ENCODE measurements at places on chromosomes 1 and 21.
A peak's percentile ranks its signal among the peaks of the same experiment; 100 is the strongest.

- peak; percentile 22 for DNase-seq
These were observed 76.5 kb downstream of the DHRS3 start for GRCh38 chr1:12541274-12542137.

DNA sequence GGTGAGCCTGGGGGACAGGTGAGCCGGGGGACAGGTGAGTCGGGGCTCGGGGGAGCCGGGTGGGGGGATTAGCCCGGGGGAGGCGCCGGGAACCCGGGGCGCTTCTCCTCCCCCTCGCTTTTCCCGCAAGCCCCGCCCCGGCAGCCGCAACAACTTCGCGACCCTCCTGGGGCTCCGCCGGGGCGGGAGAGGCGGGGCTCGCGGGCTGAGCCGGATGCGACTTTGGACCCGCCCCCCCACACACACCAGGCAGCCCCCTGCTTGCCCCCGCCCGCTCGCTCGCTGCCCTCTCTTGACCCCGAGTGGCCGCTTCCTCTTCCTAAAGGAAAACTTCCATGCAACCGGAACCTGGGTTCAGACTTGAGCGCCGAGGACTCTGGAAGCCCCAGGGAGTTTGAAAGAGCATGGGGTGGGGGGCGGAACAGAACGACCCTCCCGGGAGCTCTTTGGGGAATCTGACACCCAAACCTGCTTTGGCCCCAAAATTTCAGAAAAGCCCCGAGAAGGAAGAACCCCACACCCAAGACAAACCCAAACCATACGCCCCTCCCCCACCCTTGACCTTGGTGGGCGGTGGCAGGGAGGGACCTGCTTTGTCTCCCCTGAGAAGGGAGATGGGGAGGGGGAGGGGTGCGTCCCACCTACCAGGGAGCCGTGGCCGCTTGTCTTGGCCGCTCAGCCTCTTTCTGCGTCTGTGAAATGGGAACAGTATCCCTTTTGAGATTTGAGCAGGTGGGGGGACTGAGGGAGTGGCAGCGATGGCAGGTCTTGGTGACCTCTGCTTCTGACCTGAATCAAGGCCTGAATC is 550 bp downstream of the ARHGEF16 start:
- DNase-seq = no peak

- no peak for DNase-seq
These were observed 318.4 kb downstream of the RPS6KC1 start for GRCh38 chr1:213369465-213369864.

DNA sequence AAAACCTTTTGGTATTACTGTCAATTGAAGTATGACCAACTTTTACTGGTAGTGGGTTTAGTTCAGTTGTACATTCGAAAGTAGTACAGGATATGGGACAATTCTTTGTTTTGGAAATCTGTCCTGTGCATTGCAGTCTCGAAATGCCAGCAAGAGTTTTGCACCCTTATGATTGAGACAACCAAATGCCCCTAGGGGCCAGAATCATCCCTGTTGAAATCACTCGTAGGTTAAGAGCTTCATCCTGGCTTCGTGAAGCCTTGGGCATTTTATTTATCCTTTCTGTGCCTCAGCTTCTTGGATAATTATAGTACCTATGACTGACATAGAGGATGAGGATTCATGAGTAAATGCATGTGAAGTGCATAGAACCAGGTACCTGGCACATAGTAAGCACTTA is 2.4 kb upstream of the GOLT1A start:
- DNase-seq = no peak

GRCh38 chr1:37853157-37853556 is 6.2 kb downstream of the MTF1 start:
- DNase-seq = no peak

DNA sequence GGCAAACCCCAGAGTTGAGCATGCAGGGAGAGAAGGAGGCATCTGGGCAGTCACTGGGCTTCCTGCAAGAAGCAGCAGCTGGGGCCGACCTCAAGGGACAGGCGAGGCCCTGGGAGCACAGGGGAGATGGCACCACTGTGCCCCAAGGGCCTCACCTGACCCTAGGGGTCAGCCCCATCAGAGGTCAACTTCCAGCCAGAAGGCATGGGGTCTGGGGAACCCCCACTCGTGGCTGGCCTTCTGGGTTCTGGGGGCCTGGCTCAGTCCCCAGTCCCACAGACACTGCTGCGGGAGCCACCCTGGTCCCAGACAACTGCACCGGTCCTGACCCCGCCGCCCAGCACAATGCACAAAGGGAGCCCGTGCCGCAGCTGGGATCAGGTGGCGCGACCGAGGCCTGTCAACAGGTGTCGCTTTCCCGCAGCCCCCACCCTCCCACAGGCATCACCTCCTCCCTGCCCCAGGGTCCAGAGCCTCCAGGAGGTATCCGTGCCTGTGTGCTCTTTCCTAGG is 6.2 kb downstream of the WNT9A start:
- no peak for DNase-seq

DNA sequence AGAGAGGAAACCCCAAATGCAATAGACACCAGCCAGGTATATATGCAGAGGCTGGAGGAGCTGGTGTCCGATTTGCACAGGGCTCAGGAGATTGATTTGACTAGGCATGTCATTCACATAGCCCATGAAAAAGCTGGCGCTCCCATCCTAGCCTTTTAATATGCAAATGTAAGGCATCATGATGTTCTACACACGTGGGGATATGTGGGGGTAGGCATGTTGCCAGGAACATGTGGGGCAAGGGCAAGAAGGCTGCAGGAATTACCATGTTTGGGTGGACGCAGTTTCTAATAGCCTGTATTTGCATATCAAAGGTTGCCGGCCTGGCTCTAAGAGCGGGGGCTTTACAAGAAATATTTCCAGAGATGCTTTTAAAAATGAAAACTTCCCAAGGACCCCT is 11.7 kb upstream of the SH3GLB1 start:
- DNase-seq = no peak

DNA sequence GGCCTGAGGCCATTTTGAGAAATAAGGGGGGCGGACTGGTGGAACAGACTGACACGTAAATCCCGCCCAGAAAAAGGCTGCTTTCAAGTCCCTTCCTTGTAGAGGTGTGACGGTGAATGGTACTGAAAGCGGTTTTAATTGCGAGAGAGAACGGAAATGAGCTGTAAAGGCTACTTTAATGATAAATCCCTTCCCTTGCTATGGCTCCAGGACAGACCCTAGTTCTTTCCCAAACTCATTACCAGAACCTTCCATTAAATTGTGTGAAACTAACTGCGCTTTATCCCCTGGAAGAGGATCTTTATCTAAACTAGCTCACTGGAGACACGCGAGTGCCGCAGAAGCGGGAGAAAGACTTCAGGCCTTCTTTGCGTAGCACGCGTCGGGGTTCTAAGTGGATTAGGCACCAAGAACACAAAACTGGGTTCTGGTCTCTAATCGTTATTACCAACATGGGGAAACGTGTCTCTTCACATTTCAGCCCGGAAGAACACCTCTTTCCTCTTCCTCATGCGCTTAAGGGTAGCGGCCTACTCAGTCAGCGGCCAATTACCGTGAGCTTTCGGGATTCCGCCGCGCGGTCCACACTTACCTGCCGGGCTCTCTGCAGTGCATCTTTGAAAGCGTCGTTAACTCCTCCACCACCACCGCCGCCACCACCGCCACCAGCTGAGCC is 441 bp downstream of the FUBP1 start:
- peak; percentile 96 for DNase-seq

- DNase-seq = peak; percentile 34
These were observed 4.0 kb upstream of the LAPTM5 start for GRCh38 chr1:30761381-30762151.

DNA sequence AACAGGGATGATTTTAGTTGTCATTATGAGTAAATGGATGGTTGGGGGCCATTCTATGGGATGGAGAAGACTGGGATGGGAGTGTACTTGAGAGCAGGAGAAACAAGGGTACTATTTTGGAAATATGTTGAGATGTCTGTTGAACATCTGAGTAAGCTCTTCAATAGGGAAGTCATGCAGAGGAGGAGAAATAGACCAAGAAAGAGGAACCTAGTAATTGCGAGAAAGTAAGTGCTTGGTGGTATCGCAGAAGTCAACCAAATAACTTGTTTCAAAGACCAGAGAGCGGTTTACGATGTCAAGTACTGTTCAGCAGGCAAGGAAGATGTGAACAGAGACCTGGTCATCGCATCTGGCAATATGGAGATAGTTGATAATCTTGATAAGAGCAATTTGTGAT is 22.4 kb upstream of the CHRM3 start:
- DNase-seq = no peak

- no peak for DNase-seq
These were observed 65.7 kb upstream of the RAVER2 start for GRCh38 chr1:64679177-64679576.

GRCh38 chr21:31596055-31596454 is 63.4 kb upstream of the SOD1 start:
- no peak for DNase-seq

GRCh38 chr1:89965193-89965768 is 29.6 kb upstream of the ZNF326 start:
- DNase-seq = peak; percentile 29

DNA sequence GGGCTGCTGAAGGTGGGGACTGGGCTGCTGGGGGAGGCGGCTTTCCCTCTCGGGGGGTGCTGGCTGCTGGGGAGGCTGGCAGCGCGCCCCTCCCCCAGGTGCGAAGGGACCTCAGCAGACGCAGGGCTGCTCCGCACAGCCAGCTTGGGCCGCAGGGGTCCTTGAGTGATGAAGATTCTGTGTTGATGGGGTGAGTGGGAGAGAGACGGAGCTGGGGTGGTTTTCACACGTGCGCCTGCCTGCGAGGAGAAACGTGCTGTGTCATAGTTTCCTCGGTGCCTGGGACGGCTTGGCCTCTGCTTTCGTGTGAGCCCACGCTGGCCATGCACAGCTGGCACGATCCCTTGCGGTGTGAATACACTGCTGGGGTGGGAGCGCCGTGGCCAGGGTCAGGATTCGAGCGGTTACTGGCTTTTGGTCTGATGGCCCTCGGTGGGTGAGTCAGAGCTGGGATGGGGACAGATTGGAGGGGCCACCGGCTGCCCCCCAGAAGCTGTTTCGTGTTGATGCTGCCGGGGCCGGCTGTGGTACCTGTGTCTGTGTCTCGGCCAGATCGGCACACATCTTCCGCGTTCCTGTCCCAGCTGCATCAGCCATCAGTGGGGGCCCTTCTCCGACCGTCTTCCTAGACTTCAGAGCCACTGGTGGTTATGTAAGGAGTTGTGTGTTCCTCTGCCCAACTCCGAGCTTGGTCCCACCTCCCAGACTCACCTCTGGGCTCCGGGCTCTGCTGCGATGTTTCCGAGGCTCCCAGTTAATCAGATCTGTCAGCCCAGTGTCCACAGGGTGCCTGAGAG is 24.9 kb downstream of the PRKCZ start:
- DNase-seq = no peak

DNA sequence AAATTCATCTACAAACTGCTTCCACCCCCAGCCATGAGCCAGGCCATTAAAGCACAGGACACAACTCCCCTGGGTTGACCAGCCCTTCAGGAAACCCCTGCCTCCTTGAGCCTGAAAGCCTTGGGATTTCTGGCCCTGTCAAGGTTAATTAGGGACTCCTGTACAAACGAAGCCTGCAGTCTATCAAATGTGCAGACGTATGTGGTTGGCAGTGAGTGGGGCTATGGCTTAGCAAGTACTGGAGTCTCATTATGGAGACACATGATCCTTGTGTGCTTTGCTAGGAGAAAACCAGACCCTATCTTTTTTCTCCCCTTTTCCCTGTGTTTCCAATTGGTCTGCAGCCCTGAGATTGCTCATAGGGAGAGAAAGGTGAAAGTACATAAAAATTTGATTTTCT is 588.3 kb upstream of the USP24 start:
- DNase-seq = no peak

- DNase-seq = peak; percentile 61
These were observed 2.9 kb downstream of the MXRA8 start for GRCh38 chr1:1355416-1355815.

DNA sequence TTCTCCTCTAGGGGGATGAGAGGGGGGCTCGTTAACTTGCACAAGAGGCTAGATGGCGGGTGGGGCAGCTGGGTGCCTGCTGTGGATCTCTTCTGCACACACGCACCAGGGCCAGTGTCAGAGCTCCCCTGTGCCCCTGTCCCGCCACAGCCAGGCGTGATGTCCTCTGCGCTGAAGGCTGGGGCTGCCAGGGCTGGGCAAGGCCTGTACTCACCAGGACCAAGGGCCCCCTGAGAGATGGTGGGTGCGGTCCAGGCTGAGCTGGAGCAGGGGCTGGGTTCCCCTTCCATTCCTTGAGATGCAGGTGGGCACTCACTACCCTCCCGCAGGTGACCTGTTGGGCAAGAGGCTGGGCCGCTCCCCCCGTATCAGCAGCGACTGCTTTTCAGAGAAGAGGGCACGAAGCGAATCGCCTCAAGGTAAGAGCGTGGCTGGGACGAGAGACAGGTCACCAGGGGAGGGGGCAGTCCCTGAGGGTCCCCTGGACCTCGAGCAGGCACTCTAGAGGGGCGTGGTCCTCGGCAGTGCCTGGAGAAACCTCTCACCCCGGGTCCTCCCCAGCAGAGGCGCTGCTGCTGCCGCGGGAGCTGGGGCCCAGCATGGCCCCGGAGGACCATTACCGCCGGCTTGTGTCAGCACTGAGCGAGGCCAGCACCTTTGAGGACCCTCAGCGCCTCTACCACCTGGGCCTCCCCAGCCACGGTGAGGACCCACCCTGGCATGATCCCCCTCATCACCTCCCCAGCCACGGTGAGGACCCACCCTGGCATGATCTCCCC is 15.2 kb downstream of the SAMD11 start:
- DNase-seq = no peak

GRCh38 chr1:117828201-117828600 is 101.2 kb downstream of the GDAP2 start:
- DNase-seq = peak; percentile 97

DNA sequence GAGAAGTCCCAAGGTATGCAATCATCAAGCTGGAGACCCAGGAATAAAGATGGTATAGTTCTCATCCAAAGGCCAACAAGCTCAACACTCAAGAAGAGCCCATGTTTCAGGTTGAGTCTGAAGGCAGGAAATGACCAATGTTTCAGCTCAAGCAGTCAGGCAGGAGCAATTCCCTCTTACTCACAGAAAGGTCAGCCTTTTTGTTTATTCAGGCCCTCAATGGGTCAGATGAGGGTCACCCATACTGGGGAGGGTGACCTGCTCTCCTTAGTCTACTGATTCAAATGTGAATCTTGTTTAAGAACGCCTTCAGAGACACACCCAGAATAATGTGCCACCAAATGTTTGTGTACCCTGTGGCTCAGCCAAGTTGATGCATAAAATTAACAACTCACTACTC is 262.4 kb downstream of the USP25 start:
- DNase-seq = no peak

DNA sequence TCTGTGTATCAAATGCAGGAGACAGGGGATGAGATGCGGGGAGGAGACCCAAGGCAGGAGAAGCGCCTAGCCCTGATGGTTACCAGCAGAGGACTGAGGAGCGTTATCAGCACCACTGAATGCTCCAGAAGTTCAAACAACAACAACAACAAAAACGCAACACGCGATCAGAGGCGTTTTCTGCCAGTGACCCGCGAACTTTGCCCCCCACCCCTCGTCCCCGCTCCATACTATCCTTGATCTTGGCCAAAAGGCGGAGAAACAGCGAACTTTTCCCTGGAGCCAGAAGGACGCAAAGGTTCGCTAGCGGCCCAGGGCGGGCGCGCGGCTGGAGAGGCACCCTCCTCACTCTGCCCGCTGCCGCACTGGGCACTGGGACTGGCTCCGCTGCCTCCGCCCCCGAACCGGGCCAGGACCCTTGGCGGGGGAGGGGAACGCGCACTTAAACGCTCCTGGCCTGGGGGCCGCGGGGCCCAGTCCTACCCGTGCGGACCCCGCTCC is 699 bp downstream of the ECHDC2 start:
- peak; percentile 24 for DNase-seq

Data from EH (cell line).